ENCODE measurements at places on chromosomes 13 and 19.

- DNase-seq = no peak
Observed at GRCh38 chr13:92097337-92097903, 699.0 kb downstream of the GPC5 start.

GRCh38 chr13:113832205-113832604 lies 31.7 kb downstream of the GAS6 start:
- no peak for DNase-seq

DNA sequence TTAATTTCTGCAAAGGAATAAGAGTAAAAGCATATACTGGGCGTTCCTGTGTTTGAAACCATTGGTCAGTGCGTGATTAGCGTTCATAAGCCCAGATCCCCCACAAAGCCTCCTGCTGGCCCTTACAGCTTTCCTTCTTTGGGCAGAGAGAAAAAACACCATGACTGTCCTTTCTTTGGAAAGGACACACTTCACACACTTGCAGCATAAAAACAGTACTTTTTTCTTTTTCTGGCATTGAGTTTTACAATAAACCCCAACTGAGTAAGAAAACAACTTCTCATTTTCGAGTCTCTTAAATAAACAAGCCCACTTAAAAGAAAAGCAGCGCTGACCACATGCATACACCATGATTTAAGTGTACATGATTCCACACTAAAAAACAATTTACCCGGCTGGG lies 35.8 kb downstream of the SMAD9 start:
- DNase-seq = no peak

DNA sequence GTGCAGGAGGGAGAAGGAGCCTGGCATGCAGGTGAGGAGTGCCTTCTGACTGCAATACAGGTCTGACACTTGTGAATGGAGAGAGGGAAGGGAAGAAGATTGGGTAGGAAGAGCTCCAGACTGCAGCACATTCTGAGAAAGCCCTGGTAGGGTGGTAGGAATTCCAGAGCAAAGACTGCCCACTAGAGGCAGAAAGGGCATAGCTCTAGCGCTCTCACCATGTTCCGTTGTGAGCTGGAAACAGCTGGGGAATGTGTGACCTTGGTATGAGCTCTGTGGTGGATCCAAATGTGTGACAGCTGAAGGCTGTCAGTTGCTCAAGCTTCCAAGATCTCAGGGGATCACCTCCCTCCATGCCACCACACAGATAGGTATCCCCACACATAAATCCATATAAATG lies 2.9 kb upstream of the MTUS2 start:
- DNase-seq = no peak

GRCh38 chr13:109655206-109655600 lies 131.2 kb downstream of the IRS2 start:
- peak; percentile 84 for DNase-seq

- no peak for DNase-seq
Observed at GRCh38 chr13:92833071-92833470, 393.5 kb upstream of the GPC6 start.

GRCh38 chr13:48775804-48776203 lies 122.1 kb downstream of the CYSLTR2 start:
- DNase-seq = no peak

DNA sequence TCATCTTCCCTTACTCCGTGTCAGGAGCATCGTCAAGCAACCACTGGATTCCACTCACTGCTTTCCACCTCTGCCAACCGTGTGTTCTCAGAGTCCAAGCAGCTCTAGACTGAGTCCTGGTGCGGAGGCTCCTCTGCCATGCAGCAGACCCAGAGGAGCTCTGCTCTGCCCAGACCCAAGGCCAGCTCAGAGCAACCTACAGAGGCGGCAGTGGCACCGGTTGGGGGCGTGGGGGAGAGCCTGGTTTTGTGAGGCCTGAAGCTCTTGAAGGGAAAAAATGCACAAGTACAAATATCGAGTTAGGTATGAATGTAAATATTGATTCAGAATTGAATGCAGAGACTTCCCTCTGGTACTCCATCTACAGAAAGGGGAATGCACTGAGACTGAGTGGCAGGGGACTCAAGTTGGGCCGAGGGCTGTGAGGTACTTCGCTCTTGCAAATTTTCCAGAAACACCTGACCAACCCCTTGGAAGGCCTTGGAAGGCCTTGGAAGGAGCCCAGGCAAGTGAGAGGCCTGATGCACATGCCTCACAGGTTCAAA lies 46.7 kb downstream of the GJA3 start:
- no peak for DNase-seq

DNA sequence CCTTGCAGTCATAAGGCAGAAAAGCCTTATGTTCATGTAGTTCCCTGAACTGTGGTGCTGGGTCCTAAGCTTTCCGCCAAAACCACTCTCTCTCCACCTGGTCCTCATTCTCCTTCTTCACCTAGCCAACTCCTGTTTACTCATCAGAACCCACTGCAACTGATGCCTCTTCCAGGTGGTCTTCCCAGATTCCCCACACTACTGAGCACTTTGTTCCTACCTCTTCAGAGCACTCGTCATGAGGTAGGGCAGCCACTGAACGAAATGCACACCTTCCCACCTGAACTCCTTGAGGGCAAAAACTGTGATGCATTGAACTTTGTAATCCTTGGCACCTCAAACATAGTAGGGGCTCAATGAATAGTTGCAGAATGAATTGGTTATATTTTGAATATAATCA lies 100.4 kb downstream of the DOCK9 start:
- no peak for DNase-seq

- no peak for DNase-seq
Observed at GRCh38 chr13:65302691-65303090, 1927.4 kb downstream of the PCDH9 start.

GRCh38 chr13:114154476-114154875 lies 22.1 kb upstream of the RASA3 start:
- no peak for DNase-seq

- no peak for DNase-seq
Observed at GRCh38 chr13:102261316-102261715, 140.5 kb downstream of the FGF14 start.

DNA sequence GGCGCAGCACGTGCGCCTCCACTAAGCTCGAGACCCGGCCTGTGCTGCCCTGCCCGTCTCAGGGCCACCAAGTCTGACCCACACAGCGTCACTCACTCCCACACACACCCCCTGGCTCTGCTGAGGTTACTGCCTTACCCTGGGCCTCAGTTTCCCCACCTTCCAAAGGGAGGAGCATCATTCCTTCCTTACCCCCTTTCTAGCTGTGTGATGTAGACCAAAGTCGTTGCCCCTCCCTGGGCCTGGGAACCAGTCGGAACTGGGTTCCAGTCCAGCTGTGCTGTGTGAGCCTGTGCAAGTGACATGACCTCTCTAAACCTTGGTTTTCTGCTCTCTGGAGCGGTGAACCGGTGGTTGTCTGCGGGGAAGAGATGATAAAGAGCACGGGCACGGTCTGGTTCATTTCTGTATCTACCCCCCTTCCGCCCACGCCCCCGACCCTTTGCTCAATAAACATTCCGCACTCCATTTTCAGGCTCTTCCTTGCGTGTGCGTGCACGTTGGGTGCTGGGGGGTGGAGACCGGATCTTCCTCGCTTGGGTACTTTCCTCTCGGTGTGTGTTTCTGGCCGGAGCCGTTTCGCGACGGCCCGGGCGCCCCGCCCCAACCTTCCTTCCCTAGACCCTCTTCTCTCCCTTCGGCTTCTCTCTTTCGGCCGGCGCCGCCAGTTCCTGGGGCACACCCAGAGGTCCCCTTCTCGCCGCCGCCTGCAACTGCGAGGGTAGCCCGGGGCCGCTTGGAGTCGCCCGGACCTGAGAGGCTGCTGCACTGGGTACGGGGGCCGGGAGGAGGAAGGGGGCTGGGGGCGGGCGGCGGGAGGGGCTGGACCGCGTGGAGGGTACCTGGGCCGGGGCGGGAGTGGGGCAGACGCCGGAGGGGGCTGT lies at the start of gene ZNF581:
Gene ZNF581 (plus strand): TSS at position 647 of the 884 bp plus-strand sequence. CDS start 923 bp downstream, outside the sequence.
- no peak for DNase-seq

DNA sequence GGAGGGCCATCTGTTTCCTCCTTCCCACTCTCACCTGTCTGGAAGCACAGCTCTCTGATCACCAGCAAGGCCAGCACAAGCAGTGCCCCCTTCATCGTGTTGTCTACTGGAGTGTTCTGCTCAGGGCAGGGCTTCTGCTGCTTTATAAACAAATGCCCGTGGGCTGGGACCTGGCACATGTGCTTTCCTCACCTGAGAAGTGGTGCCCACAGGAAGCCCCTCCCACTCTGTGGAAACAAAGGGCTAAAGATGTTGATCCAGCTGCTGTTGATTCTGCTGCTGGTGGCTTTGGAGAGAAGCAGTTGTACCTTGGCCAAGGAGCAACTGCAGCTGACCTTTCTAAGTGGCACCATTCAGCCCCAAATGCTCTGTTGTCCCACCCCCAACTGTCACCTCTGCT lies 26.4 kb upstream of the ZNF181 start:
- DNase-seq = no peak

- DNase-seq = no peak
Observed at GRCh38 chr19:47503826-47504150, 11.1 kb downstream of the NAPA start.

GRCh38 chr13:86298725-86299124 lies 499.5 kb upstream of the SLITRK6 start:
- no peak for DNase-seq

- DNase-seq = no peak
Observed at GRCh38 chr13:60862036-60862435, 465.0 kb downstream of the TDRD3 start.
